ENCODE measurements at places on chromosomes 5 and 9. TPM values are rescaled to one million over a fixed set of nuclear protein-coding genes. Genes with fewer than 3 reads are reported as not detected.
A peak's percentile ranks its signal among the peaks of the same experiment; 100 is the strongest.

GRCh38 chr5:58069846-58070245 is 390.0 kb downstream of the PLK2 start:
- H3K36me3 ChIP-seq: no peaks in the 10 kb centered on the region
- H3K27me3 ChIP-seq: no peaks in the 10 kb centered on the region
- no peak overlapping the region for H3K4me3 ChIP-seq
- H3K4me1 ChIP-seq: no peaks in the 10 kb centered on the region
- H3K27ac ChIP-seq: no peak overlapping the region
- DNase-seq: no peak

DNA sequence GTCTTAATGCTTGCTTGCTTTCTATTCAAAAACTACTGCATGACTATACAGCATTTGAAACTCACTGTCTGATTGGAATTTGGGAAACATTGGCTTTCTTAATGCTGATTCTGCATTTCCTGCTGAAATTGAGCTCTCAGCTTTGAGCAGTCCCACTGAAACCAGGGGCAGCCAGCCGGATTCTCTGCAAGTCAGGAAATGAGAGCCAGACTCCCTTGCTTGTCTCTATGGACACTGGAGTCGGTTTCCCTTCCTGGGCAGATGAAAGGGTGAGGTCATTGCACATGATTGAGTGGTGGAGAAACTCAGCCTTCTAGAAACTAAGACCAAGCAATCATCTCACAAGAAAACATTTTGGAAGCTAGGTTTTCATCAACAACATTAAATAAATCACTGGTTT is 119.7 kb upstream of the SPATA31C2 start:
- no peaks in the 10 kb centered on the region for H3K36me3 ChIP-seq
- DNase-seq: peak; percentile 26
- H3K4me3 ChIP-seq: no peak overlapping the region

- no peak overlapping the region for H3K27ac ChIP-seq
- H3K4me1 ChIP-seq: no peaks in the 10 kb centered on the region
- H3K27me3 ChIP-seq: peaks cover 15% of the 10 kb centered on the region
Measured at GRCh38 chr5:176796411-176796810, 13.9 kb upstream of the UNC5A start.

GRCh38 chr9:114953959-114954358 is 23.6 kb upstream of the TNFSF8 start:
- no peaks in the 10 kb centered on the region for H3K27me3 ChIP-seq
- H3K36me3 ChIP-seq: no peaks in the 10 kb centered on the region
- H3K4me1 ChIP-seq: no peaks in the 10 kb centered on the region
- H3K4me3 ChIP-seq: no peak overlapping the region
- H3K27ac ChIP-seq: no peak overlapping the region

GRCh38 chr5:15489571-15490235 is 10.3 kb upstream of the FBXL7 start:
- no peak overlapping the region for H3K27ac ChIP-seq
- no peaks in the 10 kb centered on the region for H3K36me3 ChIP-seq
- peak; percentile 25 for DNase-seq

GRCh38 chr5:179257176-179257682 is 88.0 kb downstream of the ADAMTS2 start:
- H3K4me1 ChIP-seq: no peaks in the 10 kb centered on the region
- no peak overlapping the region for H3K4me3 ChIP-seq
- DNase-seq: peak; percentile 50
- no peaks in the 10 kb centered on the region for H3K27me3 ChIP-seq
- H3K27ac ChIP-seq: no peak overlapping the region

Gene FCN1
- 3.1 TPM for polyA plus RNA-seq

Gene TAF11L11
- polyA plus RNA-seq: not detected

- no peaks in the 10 kb centered on the region for H3K27me3 ChIP-seq
- no peaks in the 10 kb centered on the region for H3K4me1 ChIP-seq
- no peak overlapping the region for H3K27ac ChIP-seq
- DNase-seq: no peak
- no peak overlapping the region for H3K4me3 ChIP-seq
Measured at GRCh38 chr5:170701334-170701733, 82.2 kb upstream of the GABRP start.

- H3K4me1 ChIP-seq: no peaks in the 10 kb centered on the region
- H3K36me3 ChIP-seq: no peaks in the 10 kb centered on the region
- H3K4me3 ChIP-seq: no peak overlapping the region
- H3K27me3 ChIP-seq: no peaks in the 10 kb centered on the region
Measured at GRCh38 chr5:158376679-158377078, 517.7 kb upstream of the CLINT1 start.

Gene SLC35A4
- polyA plus RNA-seq: 135 TPM

GRCh38 chr5:56412601-56413379 is 179.7 kb upstream of the ANKRD55 start:
- no peak overlapping the region for H3K4me3 ChIP-seq
- peaks cover 15% of the 10 kb centered on the region for H3K4me1 ChIP-seq
- H3K27ac ChIP-seq: no peak overlapping the region
- peak; percentile 62 for DNase-seq
- no peaks in the 10 kb centered on the region for H3K27me3 ChIP-seq
- H3K36me3 ChIP-seq: no peaks in the 10 kb centered on the region

Gene PCDHA4
- 0.08 TPM for polyA plus RNA-seq

DNA sequence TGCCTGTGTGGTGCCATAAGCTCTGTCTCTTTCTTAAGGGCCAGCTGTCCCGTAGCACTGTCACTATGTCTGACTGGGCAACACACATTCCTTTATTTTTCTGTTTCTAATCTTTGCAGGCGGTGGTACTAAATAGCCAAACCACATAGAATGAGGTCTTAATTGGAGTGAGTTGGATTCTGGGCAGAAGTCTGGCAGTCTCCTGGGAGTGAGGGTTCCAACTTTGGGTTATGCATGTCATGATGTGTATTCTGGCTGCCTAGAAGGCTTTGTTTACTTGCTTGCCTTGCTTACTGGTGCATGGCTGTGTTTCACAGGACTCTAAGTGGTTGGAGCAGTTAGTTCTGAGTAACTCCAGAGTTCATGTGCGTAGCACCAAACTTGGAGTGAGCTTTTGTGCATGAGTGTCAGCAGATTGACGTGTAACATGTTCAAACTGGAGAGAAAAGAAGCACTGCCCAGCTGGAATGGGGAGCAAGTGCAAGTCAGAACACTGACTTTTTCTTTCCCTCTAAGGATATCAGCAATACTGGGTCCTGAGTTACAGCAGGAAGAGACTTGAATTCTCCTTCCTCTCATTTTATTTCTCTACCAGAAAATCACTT is 185.8 kb downstream of the PCSK1 start:
- H3K27me3 ChIP-seq: no peaks in the 10 kb centered on the region
- H3K4me3 ChIP-seq: no peak overlapping the region

All from adrenal gland (tissue), 19 donors.